Karpas-422 (cell line): ENCODE measurements at places on chromosomes 2 and 18.

DNA sequence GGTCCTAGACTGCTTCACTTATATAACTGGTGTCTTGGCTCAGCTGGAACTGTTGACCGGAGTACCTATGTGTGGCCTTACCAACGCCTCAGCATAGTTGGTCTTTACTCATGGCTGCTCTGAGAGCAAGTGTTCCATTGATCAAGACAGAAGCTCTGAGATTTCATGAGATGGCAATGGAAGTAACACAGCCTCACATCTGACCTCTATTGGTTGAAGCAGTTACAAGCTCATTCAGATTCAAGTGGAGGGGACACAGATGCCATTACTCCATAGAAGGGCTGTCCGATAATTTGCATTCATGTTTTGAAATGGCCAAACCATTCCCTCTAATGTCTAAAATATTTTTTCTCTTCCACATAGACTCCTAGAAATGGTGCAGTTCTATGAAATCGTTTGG lies 46.4 kb upstream of the STK39 start:
- peak; percentile 43 for DNase-seq

DNA sequence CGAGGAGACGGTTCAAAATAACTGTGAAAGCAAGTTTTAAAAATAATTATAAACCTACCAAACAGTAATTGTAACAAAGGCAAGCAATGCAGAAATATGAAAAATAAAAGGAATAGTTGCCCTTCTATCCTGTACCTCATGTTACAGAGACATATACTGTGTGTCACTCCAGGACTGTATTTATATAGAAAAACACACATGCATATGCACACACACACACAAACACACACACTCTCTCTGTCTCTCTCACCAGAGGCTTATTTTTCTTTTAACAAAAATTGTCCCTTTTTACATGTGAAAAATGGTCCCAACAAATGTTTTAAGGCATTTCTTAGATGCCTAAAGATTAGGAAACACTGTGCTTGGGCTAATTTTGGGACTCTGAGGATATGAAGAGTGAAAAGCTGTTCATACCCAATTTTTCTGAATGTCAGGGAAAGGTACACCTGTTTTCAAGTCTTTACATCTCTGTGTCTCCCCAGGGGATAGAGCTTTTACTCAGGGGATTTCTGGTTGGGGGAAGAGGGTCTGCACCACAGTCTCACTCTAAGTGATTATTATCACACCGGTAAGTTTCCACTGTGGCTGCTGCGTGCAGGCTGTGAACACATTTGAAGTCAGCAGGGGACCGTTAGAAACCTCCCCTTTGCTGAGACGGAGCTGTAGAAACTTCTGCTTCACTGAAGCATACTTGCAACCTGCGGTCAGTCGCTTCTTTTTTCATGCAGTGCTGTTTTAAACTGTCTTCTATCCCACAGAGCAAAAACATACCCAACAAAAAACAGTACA lies 51.4 kb upstream of the SPAG16 start:
- DNase-seq: no peak

DNA sequence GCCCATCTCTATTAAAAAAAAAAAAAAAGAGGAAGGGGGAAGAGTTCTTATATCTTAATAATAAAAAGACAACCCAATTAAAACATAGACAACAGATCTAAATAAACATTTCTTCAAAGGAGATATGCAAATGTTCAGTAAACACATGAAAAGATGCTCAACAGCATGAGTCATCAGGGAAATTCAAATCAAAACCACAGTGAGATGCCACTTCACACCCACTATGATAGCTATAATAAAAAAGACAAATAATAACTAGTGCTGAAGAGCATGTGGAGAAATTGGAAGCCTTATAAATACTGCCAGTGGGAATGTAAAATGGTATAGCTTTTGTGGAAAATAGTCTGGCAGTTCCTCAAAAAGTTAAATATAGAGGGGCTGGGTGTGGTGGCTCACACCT lies 61.5 kb upstream of the CYP20A1 start:
- DNase-seq: no peak

- DNase-seq: no peak
These were observed 28.4 kb downstream of the DNAJC10 start for GRCh38 chr2:182744490-182744889.

DNA sequence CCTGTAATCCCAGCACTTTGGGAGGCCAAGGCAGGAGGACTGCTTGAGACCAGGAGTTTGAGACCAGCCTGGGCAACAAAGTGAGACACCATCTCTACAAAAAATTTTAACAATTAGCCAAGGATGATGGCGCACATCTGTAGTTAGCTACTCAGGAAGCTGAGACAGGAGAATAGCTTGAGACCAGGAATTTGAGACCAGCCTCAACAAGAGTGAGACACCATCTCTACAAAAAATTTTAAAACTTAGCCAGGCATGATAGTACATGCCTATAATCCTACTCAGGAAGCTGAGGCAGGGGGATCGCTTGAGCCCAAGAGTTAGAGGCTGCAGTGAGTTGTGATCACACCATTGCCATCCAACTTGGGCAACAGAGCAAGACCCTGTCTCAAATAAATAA lies 7.0 kb downstream of the MEMO1 start:
- DNase-seq: no peak

GRCh38 chr2:101087638-101088037 lies 63.5 kb downstream of the TBC1D8 start:
- no peak for DNase-seq

GRCh38 chr2:176415937-176416499 lies 146.8 kb downstream of the MTX2 start:
- peak; percentile 40 for DNase-seq

GRCh38 chr2:151029406-151030157 lies 232.1 kb downstream of the RBM43 start:
- no peak for DNase-seq

DNA sequence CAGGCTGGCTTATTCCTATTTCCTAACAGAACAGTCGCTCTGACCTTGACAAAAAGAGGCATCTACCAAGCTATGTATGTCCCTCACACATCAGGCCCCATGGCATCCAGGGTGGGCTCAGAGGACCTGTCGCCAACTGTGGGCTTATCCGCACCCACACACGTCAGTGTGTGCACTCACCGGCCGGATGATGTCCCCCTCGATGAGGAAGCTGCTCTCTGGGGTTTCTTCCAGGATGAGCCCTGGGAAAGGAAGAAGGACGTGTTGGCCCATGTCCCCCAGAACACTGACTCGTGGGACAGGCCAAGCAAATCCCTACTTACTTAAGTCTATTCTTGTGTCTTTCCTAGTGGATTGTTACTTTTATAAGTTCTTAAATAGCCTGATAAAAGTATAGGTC lies 3.1 kb downstream of the ASTL start:
- no peak for DNase-seq

GRCh38 chr2:122055521-122055931 lies 300.1 kb downstream of the TSN start:
- DNase-seq: no peak

DNA sequence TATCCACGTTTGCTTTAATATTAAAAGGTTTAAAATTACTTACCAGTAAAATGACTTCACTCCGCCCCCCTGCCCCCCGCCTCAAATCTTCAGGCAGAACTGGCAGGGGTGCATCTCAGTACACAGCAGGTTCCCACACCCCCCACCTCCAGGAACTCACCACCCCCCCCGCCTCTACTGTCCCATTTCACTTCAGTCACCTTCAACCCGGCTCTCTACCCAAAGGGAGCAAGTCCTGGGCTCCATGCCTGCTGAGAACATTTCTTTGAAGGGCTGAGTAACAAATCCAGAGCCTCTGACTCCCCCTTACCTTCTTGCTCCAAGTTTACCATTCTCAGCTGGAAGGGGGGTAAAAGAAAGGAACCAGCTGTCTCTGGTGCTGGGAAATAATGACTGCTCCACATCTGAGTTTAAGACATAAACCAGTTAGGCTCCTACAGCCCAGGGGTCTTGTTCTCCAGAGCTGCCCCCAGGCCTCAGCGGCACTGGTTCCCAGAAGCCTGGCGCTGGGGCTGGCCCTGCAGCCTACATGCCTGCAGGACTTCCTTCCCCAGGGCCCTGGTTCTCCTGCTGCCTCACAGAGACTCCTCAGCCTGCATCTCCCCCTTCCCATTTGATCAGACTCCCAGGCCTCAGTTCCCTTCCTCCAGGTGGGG lies 42.8 kb downstream of the DNMT3A start:
- DNase-seq: no peak

- no peak for DNase-seq
These were observed 95.2 kb downstream of the TTC32 start for GRCh38 chr2:19806591-19806990.

DNA sequence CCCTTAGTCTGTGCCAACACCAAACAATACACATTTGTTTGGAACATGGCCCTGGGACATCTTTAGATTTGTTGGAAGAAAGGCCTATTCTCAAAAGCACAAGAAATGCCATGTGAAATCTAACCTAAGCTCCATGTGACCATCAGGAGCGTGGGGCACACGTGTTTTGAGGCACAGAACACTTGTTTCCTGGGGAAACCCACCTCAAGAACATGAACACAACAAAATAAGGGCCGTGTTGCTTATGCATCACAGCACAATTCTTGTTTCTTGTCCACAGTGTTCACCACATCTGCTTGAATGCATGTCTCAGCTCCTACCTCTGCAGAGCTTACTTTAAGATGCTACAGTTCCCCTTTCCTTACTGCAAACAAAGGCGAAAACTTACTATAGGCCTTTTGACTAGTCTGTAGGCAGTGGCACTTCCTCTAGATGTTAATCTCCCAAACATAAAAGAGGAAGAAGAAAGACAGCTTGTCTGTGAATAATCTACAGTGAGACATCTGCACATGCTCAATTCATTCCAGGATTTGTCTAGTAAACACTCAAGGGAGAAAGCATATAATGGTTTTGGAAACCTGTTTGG lies 165.0 kb downstream of the ANKRD44 start:
- DNase-seq: peak; percentile 95

GRCh38 chr2:241843321-241844065 lies 15.2 kb downstream of the PDCD1 start:
- DNase-seq: no peak

GRCh38 chr18:9824952-9825371 lies 60.8 kb upstream of the TXNDC2 start:
- DNase-seq: no peak

- DNase-seq: no peak
These were observed 198.9 kb downstream of the CDCA7 start for GRCh38 chr2:173553593-173553992.

DNA sequence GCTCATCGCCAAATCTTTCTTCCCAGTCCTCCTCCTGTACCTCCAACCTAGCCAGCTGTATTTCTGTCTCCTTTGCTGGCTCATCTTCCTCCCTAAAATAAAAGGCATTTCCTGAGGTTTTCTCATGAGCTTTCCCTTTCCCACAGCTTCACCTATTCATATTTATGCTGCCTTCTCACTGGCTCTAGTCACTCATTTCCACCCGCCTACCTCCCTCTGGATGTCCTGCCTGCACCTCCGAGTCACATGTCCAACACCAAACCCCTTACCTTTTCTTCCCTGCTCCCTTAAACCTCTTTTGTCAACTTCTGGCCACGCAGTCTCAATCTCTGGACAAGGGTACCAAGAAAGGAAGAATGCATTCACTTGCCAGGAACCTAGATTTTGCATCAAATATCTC lies 2.8 kb downstream of the EIF2AK3 start:
- DNase-seq: no peak
